ENCODE measurements at places on chromosomes 6 and 20.

- DNase-seq = no peak
These were observed 66.1 kb upstream of the CTNNBL1 start for GRCh38 chr20:37627767-37628130.

DNA sequence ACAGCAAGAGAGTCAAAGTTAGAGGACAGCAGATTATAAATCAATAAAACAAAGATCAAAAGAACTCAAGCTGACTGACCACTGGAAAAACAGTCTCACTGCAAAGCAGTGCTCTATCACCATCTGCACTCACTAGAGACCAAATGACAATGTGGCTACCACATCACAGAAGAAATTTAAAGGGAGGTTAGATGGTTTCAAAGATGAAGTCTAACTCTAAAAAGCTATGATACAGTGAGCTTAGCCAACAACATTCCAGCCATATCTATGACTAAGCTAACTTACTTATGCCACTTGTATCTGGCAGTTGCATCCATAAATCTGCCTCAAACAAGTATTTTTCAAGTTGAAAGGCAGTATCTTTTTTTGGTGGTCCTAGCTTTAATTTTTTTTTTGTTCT is 68.6 kb downstream of the ARHGAP18 start:
- DNase-seq = no peak

DNA sequence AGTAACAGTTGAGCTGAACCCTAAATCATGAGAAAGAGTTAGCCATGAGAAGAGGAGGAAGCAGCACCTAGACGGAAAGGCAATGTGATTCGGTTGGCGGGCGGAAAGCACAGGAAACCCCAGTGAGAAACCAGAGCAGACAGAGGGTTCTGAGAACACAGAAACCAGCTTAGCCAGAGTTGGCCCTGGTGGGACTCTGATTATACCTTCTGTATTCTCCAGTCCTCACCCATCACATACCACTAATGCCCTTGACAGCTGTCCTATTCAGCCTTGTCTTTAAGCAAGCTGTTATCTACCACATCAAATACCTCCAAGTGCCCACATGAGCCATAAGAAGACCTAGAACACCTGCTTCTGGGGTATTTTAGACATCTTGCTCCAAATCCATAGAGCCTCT is 58.9 kb upstream of the LRRC1 start:
- peak; percentile 4 for DNase-seq

DNA sequence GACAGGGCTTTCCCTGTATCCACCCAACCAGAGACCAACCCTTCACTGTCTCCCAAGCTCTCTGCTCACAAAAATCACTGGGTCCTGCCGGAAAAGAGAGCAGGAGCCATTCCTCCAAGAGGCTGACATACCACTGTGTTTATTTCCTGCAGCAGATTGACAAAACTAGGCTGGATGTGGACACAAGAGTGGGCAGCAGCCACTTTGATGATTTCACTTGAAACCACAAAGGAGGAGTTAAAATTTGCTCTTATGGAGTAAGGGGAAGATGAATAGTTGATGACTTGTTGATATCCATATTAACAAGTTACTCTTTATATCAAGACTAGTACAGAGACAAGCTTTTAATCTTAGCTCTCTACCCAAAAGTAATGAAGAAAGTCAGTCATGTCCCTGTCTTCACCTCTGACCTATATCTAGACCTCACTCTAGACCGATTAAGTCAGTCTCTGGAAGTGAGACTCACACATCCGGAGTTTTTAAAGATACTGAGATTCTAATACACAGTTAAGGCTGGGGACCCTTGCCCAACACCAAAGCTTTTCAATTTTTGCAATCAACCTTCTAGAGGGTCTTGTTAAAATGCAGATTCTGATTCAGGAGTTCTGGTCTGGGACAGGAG is 73.8 kb downstream of the SCML4 start:
- no peak for DNase-seq

GRCh38 chr20:14916360-14916920 is 579.0 kb upstream of the FLRT3 start:
- no peak for DNase-seq

DNA sequence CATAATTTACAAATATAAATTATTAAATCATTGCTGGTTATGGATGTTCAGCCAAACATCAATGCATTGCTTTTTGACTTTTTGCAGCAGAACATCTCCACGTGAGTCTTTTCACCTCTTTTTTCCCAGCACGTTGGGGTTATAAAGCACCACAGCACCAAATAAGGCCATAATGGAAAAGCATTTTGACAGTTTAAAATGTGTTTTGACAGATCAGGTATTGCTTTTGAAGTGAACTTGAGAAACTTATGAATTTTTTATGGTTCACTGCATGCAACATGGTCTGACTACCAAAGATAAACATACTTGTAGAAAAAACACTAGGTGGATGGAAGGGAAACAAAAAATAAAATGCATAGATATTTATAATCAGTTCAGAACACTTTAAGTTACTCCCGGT is 622.4 kb downstream of the HTR1B start:
- DNase-seq = no peak

Measured in stimulated activated CD4-positive, alpha-beta T cell treated with anti-CD3 and anti-CD28 coated beads, Interleukin-15, amount 100 ng/mL, for 24 hours (primary cell).